ENCODE measurements at places on chromosomes 2 and 18. TPM values are rescaled to one million over a fixed set of nuclear protein-coding genes. Genes with fewer than 3 reads are reported as not detected.

The UGT1A5 gene
- not detected for total RNA-seq

DNA sequence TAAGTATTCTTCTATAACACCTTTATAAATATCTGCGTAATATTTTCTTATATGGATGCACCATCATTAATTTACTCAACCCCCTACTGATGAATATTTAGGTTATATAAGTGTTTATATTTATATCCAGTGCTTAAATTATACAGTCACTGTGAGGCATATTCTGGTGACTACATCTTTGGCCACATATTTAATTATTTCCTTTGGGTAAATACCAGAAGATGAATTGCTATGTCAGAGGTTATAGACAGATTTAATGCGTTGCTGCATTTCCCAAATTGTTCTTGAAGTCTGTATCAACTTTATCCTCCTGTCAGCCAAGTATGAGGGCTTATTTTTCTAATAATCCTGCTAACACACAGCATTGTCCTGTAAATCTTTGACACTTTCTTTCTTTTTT, 18.7 kb downstream of the DYSF start:
- DNase-seq = no peak

- no peak for DNase-seq
Observed at GRCh38 chr2:217666338-217666737, 336.5 kb downstream of the TNS1 start.

GRCh38 chr2:181408861-181409260, 48.3 kb upstream of the ITGA4 start:
- DNase-seq = no peak

The SLC11A1 gene
- total RNA-seq = 122 TPM

- DNase-seq = no peak
Observed at GRCh38 chr2:105496271-105496670, 97.4 kb upstream of the FHL2 start.

DNA sequence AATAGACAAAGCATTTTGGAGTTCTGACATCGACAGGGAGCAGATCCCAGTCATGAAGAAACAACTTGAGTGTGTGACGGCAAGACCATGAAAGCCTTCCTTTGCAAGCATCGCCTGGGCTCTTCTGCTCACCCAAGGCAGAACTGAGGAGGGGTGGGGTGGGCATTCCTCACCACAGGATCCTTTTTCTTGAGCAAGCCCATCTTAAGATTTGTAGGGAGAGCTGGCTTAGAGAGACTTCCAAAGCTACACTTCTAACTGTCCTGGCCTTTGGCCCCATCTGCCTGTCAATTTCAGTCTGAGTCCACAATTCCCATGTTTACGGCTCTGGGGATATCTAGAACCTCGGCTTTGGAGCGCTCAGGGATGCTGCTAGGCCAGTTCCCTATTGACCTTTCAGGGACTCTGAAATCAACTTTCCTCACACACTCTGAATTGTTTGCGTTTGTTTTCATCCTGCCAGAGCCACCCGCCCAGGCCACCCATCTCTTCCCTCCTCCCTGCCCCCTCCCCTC, 3.7 kb downstream of the KLHL14 start:
- DNase-seq = no peak

DNA sequence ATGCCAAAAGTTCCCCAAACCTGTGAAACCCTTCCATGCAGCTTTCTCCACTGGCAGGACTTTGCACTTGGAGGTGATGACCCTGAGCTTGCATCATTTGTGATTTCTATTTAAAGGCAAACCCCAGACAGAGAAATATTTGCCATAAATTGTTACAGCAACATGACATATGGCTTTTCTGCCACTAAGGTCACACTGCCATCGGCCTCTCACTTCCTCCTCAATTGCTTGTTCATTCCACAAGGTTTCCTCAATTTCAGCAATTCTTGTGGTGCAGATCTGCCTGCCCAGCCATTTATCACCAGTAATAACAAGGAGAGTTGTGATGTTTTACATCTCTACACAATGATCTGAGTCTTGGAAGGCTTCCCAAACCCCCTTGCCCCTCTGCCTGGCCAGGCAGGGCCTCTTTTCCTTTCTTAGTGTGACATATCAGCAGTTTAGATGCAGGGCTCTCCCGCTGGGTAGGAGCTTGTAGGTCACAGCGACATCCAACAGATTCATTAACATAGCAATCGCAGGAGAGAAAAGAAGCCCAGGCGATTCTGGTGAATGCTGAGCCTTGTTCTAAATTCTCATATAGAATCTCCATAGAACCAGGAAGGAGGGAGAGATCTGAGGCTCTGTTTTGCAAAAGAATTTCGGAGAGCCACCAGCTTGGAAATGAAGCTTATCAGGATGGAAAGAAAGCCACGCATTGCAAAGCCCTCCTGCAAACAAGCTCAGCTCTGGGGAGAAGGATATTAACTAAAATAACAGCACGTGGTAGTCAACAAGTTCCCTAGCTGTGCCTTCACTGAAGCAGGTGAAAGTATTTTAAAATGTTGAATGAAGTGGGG, 46.7 kb upstream of the ITGA6 start:
- DNase-seq = no peak

GRCh38 chr2:205180730-205181129, 501.6 kb upstream of the NRP2 start:
- DNase-seq = no peak

- no peak for DNase-seq
Observed at GRCh38 chr2:231717281-231718171, 9.2 kb downstream of the PTMA start.

GRCh38 chr2:165793161-165793778, 777 bp downstream of the GALNT3 start:
- DNase-seq = no peak

- DNase-seq = no peak
Observed at GRCh38 chr2:226426292-226426736, 373.3 kb downstream of the IRS1 start.

The ALLC gene
- total RNA-seq = not detected

DNA sequence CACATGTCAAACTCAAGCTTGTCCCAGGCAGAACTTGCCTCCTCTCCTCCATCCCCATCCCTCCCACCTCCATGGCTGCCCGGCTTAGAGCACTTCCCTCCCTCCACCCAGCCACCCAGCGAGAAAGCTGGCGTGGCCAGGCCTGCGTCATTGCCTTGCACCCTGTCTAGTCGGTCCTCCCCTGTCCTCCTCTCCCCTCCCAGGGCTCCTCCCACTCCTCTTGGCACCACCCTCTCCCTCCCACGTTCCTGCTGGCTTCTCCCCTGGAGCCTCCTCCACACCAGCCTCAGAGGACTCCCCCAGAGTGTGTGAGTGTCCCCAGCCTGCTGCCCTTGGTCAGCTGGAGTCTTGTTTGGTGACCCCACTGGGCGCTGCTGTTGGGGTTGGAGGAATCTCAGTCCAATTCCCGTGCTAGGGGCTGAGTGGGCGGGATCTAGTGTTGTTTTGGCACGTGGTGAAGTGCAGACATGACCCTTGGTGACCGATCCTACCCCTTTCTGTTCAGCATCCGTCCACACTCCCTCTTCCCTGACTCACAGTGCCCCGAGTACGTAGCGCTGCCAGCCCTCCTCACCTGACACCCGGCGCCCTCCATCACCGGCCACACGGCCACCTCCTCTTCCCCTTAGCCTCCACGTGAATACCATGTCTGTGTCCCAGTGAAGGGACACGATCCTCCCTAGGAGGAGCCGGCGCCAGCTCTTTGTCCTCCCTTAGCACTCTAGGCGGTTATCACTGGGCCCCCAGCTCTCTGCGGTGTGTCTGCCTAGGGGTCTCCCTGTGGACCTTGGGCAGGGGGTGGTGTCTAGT, 41.4 kb downstream of the ATP6V1C2 start:
- no peak for DNase-seq

The GLI2 gene
- 4.1 TPM for total RNA-seq

DNA sequence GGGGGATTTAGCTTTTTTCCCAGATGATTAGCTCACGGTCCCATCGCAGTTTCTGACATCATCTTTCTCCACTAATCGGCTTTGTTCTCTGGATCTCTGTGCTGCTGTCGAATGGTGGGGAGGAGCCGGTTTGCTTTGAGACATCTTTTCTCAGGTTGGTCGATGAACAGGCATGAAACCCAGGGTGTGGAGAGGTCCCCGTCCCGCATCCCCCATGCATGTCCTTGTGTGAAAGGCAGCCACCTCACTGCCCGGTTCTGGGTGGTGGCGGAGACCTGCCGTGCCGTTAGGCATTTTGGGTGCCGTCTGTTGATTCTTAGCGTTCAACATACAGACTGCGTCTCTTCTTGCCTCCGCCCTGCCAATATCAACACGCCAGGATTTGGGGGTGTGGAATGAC, 57.8 kb downstream of the CTDP1 start:
- DNase-seq = no peak

DNA sequence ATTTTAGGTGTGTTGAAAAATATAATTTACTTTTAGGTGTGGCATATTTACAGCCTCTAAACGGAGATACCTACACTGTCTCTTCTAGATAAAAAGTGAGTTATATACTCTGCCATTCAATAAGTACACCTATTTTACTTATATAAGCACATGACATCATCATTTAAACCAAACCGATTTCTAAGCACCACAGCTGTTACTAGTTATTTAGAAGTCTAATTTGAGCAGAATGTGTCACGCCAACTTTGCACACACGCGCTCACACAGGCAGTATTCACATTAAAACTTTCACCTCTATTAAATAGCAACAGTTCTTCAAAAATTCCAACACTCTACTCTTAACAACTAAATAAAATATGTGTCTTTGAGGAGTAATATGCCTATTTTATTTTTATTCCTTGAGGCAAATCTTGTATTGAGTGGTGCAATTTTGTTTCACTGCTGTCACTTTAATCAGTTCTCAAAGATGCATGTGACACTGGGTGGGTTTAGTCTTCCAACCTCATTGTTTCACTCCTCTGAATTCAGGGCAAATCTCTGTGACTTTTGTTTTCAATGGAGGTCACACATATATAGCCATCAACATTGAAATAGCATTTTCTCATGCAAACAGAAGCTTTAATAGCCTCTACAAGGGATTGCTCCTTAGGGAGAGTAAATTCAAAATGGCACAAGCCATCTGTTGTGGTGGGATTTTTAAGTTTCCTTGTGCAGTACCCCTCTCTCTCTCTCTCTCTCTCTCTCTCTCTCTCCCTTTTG, 721.0 kb downstream of the PLCL1 start:
- DNase-seq = no peak

GRCh38 chr2:151191001-151191400, 70.7 kb downstream of the RBM43 start:
- no peak for DNase-seq

The CYRIA gene
- total RNA-seq = 22.4 TPM

The KCNS3 gene
- 1.1 TPM for total RNA-seq

DNA sequence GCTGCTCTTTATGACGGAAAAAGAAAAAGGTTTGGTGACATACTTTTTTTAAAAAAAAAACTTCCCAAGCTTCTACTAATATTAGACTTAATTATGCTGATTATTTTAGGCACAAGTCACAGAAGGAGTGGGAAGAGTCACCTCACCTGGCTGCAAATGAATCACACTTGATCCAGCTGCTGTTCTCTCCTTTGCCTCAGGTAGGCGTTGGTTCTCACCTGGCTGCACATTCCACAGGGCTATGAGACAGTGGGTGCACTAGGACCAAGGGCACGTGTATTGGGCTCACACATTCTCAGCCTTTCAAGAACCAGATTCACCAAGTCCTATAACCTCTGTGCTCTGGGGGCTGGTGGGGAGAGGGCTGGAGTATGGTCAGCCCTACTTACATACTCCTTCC, 93.3 kb downstream of the TGFA start:
- DNase-seq = no peak

GRCh38 chr2:118967124-118967880, 25.3 kb downstream of the MARCO start:
- DNase-seq = peak; percentile 47

DNA sequence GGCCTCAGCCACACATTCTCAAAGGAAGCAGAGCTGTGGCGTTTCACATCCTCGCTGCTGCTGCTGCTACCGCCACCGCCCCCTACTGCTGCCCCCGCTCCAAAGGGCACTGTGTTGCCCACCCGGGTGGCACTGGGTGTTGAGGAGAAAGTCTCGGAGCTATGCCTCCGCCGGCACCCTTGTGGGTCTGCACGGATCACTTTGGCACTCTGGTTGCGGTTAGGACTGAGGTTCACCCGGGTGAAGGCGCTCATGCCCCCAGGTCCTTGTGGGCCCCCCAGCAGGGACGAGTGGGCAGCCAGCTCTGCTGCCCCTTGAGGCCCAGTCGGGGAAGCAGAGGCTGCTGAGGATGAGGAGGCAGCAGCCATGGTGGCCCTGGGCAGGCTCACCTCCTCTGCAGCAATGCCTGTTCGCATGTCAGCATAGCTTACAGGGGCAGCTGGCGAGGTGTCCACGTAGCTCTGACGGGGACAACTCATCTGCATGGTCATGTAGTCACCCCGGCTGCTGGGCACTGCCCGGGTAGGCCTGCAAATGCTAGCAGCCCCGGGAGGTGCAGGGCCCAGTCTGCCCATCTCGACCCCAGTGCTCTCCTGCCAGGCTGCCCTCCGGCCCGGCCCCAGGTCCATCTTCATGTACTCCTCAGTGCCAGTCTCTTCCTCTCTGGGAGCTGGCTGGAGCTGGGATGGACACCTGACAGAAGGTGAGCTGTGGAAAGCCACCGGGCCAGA, 4.2 kb downstream of the IRS1 start:
- DNase-seq = peak; percentile 89

The OTOS gene
- not detected for total RNA-seq

DNA sequence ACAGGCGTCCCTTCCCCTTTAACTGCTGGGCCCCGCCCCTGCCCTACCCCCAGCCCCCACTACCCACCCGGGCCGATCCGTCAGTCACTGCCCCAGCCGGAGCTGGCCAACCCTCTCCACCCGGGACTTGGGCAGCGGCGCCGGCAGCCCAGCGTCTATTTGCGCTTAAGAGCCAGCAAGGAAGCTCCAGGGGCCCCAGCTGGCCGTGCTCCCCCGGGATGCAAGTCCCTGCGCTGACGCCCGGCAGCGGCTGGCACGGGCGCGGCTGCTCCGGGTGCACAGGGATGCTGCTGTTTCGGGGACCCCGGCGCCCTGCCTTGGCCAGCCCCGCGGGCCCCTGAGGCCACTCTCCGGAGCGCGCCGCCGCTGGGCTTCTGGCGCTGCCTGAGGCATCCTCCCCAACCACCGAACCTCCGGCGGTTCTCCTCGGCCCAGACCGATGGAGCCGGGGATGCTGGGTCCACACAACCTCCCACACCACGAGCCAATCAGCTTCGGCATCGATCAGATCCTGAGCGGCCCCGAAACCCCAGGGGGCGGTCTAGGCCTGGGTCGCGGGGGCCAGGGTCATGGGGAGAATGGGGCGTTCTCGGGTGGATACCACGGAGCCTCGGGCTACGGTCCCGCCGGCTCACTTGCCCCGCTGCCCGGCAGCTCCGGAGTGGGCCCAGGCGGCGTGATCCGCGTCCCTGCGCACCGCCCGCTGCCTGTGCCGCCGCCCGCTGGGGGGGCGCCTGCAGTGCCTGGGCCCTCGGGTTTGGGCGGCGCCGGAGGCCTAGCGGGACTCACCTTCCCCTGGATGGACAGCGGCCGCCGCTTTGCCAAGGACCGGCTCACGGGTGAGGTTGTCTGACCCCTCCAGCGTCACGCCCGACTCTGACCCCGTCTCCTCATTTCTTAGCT, at the start of gene TLX2:
Gene TLX2, plus strand, starts transcription at position 83 of the 903 bp plus-strand sequence. Its CDS starts 357 bp downstream, at position 440.
- DNase-seq = no peak

DNA sequence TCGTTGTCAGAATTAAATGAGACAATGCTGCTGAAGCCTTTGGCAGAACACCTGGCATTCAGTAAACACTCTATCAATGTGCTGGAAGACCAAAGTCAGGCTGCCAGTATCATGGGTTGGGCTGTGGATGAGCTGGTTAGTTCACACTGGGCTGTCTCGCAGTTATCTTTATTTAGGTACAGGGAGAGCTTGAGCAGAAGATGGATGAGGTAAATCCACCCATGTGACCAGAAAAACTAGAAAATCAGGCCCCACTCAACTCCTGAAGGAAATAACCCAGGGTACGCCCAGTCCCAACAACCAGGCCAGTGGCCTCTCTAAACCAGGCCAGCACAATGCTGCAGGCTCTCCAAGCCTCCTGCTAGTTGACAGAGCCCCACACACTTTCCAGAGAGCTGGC, 330.3 kb downstream of the TNS1 start:
- DNase-seq = no peak

Measured in mesenteric fat pad (tissue), 1 donor.